ENCODE measurements at places on chromosomes 12 and 14.

GRCh38 chr12:64560396-64561301 lies 49.6 kb upstream of the RASSF3 start:
- no peak for DNase-seq

GRCh38 chr12:29132316-29132715 lies 16.8 kb upstream of the FAR2 start:
- no peak for DNase-seq

GRCh38 chr14:100830681-100831080 lies 4.8 kb downstream of the MEG3 start:
- peak; percentile 98 for DNase-seq

DNA sequence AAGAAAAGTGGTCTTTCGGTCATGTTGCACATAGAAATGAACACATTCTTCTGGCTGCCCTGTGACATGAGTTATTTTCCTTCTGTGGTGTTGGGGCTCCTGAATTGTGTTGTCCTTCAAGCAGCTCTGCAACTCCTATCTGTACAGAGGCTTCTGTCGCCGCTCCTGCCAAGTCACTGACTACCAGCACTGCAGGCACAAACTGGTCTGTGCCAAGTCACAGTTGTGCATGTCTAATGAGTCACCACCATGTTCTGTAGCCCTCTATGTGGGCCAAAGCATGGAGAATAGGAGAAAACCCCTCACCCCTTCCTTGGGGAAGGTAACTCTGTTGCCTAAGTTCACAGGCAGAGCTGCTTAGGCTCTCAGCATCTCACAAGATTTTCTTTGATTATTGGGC lies 283.3 kb downstream of the RPL10L start:
- DNase-seq, result no peak

GRCh38 chr14:104687601-104688504 lies 1.6 kb upstream of the INF2 start:
- DNase-seq, result no peak

- no peak for DNase-seq
Observed at GRCh38 chr14:92792885-92793284, 1.2 kb upstream of the GOLGA5 start.

DNA sequence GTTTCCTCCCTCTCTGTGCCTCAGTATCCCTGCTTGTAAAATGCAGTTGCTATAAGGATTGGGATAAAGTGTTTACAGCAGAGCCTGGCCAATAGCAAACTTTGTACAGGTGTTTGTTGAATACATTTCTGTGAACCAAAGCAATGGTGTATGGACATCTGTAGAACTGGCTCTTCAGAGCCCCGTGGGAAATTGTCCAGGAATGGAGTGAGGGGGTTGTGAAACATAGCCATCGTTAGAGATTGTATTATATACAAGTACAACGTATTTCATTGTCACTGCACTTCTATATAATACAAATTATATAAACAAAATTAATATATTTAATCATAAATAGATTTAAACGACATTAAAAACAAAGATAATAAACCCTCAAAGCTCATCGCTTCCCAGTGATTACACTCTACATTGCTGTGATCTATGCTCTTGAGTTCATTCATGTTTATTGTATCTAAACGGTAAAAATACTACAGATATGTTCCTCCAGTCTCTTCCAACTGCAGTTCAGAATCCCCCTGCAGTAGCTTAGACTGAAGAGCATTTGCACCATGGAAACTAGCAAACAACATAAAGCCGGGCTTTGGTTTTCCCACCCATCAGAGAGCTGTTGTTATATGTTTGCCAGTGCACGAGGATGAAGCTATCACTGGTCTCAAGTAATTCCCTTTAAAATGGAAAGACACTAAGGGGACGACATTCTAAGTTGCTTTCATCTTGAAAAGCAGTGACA lies 216.7 kb downstream of the TMEM132C start:
- DNase-seq, result no peak

DNA sequence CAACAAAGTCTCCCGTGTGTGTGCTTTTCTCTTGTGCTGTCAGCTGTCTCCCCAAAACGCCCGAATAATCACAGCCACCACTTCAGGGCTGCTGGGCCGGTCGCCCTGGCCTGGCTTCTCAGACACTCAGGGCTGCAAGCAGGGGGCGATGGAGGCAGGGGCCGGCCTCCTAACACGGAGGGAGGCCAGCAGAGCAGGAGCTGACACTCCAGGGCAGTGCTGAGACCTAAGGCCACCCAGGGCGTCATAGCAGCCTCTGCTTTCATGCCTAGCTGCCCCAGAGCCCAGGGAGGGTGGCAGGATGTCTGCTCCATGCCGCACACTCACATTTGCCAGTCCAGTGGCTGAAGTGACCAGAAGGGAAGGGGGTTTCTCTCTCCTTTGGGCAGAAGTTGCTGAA lies 25.6 kb downstream of the STX2 start:
- no peak for DNase-seq

DNA sequence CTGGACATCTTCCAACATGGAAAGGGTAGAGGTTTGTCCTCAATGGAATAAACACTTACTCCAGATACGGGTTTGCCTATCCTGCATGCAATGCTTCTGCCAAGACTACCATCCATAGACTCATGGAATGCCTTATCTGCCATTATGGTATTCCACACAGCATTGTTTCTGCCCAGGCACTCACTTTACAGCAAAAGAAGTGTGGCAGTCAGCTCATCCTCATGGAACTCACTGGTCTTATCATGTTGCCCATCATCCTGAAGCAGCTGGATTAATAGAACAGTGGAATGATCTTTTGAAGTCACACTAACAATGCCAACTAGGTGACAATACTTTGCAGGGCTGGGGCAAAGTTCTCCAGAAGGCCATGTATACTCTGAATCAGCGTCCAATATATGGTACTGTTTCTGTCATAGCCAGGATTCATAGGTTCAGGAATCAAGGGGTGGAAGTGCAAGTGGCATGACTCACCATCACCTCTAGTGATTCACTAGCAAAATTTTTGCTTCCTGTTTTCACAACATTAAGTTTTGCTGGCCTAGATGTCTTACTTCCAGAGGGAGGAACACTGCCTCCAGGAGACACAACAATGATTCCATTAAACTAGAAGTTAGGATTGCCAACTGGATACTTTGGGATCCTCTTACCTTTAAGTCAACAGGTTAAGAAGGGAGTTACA lies 140.4 kb downstream of the SLC35F4 start:
- no peak for DNase-seq

- DNase-seq, result no peak
Observed at GRCh38 chr14:64974563-64974962, 2.4 kb upstream of the RAB15 start.

DNA sequence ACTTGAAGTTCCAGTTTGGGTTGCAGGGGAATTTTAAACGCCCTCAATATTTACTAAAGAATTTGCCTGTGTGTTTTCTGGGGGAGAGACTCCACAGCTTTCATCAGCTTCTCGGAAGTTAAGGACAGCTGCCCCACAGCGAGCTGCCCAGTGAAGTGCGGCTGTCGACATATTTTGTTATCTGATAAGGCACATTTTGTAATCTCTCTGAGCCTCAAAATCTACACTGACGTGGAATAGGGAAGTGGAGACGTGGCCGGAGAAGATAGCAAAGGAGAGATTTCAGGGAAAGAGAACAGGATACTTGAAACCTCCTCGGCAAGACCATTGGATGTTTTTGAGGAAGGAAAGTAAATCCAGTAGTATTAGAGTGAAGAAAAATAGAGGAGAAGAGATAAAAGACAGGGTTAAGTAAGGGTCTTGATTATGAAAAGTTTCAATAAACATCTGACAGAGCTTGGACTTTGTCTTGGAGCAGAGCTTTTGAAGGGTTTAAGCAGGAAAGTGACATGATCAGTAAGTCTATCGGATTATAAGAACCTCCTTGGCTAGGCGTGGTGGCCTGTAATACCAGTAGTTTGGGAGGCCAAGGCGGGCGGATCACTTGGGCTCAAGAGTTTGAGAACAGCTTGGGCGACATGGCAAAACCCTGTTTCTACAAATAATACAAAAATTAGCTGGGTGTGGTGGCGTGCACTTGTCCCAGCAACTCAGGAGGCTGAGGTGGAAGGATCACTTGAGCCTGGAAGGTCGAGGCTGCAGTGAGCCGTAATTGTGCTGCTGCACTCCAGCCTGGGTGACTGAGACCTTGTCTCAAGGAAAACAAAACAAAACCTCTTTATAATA lies 1.1 kb downstream of the POLR3B start:
- DNase-seq, result no peak

GRCh38 chr12:69570545-69571399 lies 14.5 kb upstream of the CCT2 start:
- DNase-seq, result peak; percentile 39

- no peak for DNase-seq
Observed at GRCh38 chr14:24982472-24983155, 67.3 kb downstream of the STXBP6 start.

DNA sequence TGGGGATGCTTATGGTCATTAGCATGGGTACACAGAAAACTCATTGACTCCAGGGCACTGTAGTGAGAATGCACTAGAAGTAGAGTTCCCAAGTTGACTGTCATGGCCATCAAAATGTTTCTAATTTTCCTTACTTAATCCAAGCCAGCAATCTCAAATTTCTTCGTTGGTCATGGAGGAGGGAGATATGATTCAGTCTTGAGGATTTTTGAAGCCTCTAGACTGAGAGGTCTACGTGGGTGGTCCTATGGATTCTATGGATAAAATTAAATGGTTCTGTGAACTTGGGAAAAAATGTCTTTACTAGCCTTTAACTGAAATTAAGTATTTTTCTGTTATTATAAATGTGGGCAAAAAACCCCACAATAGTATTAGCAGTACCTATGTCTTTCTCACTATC lies 508.5 kb downstream of the FUT8 start:
- no peak for DNase-seq

DNA sequence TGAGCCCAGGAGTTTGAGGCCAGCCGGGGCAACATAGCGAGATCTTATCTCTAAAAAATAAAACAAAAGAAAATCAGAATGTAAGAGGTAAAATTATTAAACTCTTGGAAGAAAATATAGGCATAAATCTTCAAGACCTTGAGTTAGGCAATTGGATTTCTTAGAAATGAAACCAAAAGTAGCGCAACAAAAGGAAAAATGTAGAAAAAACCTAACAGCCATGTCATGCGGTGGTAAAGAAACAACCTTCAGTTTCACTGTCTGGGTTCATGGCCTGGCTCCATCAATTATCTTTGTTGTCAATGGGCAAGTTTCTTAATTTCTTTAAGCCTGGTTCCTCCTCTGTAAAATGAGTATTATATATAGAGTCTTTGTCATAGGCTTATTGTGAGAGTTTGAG lies 5.6 kb upstream of the GCH1 start:
- no peak for DNase-seq

DNA sequence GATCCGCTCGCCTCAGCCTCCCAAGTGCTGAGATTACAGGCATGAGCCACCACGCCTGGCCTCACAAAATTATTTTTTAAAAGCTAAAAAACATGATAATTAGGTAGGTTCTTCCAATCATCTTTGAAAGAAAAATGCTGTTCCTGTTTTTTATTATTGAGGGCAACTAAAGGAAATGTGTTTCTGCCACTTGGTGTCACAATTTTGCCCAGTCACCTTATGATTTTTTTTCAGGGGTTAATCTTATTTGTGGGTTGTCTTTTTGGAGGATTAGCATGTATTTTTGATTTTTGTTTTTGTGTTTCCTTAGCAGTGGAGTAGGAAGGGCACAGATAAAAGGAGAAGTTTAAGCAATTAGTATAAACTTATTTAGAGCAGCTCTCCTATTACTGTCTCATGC lies 79.8 kb downstream of the PRORP start:
- DNase-seq, result no peak

- DNase-seq, result no peak
Observed at GRCh38 chr14:78359581-78359980, 189.4 kb downstream of the NRXN3 start.

DNA sequence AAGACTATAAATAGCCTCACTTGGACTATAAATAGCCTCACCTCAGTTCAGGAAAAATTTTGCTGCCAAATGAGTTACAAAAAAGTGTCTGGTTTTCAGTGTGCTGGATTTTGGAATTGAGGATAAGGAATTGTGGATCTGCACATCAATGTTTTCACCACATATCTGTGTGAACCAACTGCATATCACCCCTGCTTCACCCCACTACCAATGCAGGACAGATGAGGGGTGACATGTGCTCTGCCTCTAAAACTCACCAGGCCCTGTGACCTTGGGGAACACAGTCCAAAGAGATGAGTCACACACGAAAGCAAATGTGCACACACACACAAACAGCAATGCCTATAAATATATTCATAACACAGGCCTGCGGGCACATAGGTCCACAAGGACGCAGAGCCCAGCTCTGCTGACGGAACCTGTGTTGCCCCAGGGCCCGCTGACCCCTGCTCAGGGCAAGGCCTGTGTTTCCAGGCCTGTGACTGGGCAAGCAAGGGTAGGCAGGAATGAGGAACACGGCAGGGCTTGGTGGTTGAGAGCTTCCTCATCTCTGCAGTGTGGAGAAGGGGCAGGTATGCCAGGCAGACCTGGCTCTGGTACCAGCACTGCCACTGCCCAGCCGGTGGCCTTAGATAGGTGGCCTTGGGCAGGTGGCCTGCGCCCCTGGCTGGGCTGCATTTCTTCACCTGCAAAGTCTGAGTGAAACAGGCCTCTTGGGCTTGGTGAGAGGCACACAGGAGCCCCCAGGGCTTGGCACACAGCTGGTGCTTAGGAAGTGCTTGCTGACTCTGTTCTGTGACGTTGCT lies 82.4 kb downstream of the ARL6IP4 start:
- no peak for DNase-seq

DNA sequence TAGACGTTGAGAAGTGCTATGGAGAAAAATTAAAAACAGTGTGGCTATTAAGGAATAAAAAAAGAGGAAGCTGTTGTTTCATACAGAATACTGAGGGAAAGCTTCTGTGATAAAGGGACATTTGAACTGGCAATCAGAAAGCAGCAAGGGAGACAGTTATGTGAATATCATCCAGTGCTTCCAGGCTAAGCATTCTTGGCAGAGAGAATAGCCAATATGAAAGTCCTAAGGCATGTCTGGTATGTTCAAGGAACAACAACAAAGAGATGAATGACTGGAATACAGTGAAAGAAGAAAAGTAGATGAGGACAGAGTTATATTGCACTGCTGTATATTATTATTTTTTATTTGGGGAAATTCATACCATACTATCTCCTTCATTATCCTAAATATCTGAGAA lies 23.9 kb downstream of the SCAF11 start:
- no peak for DNase-seq

- no peak for DNase-seq
Observed at GRCh38 chr12:78118486-78118885, 287.8 kb downstream of the NAV3 start.

All from neuronal stem cell (in vitro differentiated cells).